Stimulated activated CD8-positive, alpha-beta memory T cell treated with anti-CD3 and anti-CD28 coated beads, Interleukin-4, amount 100 ng/mL, for 4 hours (primary cell): ENCODE measurements at places on chromosomes 1 and 21.

DNA sequence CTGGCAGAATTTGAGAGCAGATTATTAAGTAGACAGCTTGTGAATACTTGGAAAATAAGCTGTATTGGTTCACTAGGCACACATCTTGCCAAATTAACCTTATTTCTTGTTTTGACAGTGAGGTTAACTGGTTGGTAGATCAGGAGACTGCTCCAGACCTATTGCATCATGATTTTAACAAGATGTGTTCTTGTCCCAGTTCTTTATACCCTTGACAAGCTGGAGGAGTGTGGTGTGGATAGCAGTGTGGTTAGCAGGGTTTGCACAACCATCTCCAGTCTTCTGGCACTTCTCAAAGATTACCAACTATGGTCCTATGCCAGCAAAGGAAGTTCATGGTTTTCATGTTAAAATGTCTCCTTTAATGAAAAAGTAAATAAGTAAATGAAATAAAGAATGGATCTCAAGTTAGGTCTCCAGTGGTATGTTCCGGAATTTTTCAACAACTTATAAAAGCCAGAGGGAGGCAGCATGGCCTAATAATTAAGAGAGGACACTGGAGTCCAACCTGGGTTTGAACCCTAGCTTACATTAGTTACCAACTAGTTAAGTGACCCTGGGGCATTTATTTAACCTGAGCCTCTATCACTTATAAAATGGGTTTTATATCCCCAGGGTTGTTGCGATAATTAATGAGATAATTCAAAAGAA lies 34.1 kb downstream of the DDX20 start:
- DNase-seq = no peak

GRCh38 chr1:222940095-222940494 lies 125.3 kb downstream of the DISP1 start:
- no peak for DNase-seq

DNA sequence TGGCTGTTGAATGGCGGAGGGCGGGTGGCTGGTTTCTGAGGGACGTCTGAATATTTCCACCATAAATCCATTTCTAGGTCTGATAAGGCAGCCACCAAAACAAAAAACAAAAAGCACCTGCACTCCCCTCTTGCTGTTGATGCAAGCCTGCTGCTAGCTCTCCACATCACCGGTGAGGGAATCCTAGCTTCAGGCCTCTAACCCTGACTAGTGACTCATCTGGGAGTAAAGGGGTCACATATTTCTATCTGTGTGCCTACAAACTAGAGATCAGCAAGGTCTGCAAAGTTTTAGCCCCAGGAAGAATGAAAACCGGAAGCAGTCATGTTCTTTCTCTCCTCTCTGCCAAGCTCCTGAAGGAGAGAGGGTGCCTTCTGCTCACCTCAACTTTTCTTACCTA lies 10.3 kb upstream of the ERMAP start:
- no peak for DNase-seq

DNA sequence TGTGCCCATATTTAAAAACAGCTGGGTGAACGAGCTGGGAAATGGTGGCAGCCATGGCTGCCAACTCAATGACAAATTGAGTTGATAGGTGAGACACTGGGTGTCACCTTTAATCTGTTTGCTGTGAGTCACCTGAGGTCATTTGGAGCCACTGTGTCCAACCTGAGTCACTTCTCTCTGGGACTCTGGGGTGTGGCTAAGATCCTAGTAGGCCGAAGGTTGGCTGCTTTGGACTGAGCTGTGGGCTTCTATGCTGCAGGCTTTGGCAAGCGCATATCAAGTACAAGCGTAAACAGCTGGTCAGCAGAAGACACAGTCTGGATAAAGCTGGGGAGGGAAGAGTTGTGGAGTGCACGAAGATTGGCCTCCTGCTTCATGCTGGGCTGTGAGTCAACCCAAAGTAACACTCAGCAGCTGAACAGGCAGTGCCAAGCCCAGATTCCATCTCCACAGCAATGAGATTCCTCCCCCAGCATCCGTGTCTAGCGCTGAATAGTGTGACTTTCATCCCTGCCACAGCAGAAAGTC lies 24.0 kb downstream of the TEX35 start:
- no peak for DNase-seq

DNA sequence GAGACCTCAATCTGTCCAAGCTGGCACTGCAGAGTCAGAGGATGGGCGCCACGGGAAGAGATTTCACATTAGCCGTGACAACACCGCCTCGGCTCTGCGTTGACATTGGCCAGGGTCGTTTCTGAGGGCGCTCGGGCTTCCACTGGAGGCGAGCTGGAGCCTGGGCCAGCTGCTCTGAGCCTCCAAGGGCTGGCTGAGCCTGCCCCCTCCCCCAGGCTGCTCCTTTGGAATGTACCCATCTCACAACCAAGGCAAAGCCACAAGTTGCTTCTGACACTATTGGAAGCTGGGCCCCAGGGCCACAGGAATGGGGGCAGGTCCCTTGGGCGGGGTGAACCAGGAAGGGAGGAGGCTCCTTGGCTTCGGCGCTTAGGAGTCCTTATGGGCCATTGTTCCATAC lies 12.7 kb downstream of the GPR3 start:
- DNase-seq = no peak

DNA sequence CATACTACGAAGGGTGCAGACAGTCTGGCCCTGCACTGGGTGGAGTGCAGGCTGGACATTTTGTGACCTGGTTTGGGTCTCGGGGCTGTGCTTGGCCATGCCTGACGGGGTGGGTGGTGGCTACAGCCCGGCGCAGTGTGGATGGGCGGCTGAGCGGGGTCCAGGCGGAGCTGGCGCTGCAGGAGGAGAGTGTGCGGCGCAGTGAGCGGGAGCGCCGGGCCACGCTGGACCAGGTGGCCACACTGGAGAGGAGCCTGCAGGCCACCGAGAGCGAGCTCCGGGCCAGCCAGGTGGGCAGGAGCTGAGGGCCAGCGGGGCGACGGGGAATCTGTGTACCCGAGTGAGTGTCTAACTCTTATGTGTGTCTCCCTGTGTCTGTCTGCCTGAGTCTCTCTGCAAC lies 14.1 kb downstream of the MFAP2 start:
- DNase-seq = no peak

- no peak for DNase-seq
Measured at GRCh38 chr21:33698087-33698860, 56.0 kb downstream of the ITSN1 start.

- DNase-seq = no peak
Measured at GRCh38 chr21:23384679-23385078, 2222.6 kb downstream of the MRPL39 start.

- no peak for DNase-seq
Measured at GRCh38 chr1:51567653-51568052, 48.6 kb upstream of the EPS15 start.

DNA sequence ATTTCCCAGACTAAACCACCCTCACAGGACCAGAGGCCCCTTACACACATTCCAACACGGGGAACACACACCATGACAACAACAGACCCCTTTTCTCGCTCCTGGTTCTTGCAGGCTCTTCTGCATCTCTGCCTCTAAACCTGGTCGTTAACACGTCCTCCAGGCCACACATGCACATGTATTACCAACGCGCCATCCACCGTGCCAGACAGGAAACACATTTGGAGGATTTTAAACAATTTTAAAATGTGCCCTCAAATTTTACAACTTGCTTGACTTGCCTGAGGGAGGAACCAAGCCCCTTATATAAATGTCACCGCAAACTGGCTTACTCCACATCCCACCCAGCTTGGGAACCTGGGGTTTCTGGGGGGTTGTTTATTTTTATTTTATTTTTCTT lies 16.9 kb upstream of the EFNA1 start:
- DNase-seq = no peak

- no peak for DNase-seq
Measured at GRCh38 chr1:222047366-222047765, 305.5 kb upstream of the DUSP10 start.

- DNase-seq = no peak
Measured at GRCh38 chr1:178953538-178954324, 72.0 kb upstream of the FAM20B start.

DNA sequence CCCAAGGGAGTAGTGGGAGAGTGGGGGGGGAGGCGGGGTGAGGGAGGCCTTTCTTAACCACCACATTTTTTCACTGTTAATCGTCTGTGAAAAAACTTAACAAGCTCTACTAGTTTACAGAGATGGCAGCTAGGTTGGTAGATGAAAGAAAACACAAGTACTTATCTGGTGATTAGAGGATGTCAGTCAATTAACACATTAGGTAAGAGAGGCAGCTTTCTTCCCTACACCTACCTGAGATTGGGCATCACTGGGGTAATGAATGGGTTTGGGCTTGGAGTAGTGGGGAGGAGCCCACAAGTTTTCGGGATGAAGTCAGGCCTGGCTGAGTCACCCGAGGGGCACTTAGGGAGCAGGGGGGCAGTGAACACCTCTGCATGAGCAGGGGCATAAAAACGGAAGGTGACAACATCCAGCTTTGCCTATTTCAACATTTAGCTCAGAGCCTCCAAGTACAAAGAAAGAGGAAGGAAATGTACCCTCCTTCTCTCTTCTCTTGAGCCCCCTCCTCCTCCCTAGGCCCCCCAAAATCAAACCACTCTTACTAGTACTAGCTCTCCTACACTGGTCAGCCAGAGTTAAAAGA lies 2.5 kb downstream of the LBR start:
- no peak for DNase-seq

- no peak for DNase-seq
Measured at GRCh38 chr1:211356723-211357407, 30.2 kb downstream of the TRAF5 start.

- no peak for DNase-seq
Measured at GRCh38 chr1:164576291-164577271, 17.6 kb downstream of the PBX1 start.

DNA sequence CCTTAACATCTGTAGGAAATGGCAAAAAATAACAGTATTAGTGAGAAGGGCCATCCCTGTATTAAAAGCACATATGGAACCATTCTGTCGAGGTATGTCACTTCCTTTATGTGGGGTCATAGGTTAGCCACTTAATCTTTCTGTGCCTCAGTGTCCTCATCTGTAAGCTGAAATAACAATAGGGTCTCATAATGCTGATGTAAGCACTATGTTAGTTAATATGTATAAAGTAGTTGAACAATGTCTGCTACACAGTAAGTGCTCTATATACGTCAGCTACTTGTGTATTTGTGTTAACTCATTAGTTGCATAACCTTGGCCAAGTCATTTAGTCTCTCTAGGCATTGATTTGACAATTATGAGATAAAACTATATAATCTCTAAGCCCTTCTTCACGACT lies 11.8 kb downstream of the PLPPR5 start:
- DNase-seq = no peak

- DNase-seq = no peak
Measured at GRCh38 chr1:62426237-62426636, 10.6 kb upstream of the USP1 start.

GRCh38 chr1:162025541-162025940 lies 1.9 kb upstream of the OLFML2B start:
- DNase-seq = no peak

GRCh38 chr1:99229122-99229521 lies 35.2 kb upstream of the PLPPR4 start:
- DNase-seq = no peak

DNA sequence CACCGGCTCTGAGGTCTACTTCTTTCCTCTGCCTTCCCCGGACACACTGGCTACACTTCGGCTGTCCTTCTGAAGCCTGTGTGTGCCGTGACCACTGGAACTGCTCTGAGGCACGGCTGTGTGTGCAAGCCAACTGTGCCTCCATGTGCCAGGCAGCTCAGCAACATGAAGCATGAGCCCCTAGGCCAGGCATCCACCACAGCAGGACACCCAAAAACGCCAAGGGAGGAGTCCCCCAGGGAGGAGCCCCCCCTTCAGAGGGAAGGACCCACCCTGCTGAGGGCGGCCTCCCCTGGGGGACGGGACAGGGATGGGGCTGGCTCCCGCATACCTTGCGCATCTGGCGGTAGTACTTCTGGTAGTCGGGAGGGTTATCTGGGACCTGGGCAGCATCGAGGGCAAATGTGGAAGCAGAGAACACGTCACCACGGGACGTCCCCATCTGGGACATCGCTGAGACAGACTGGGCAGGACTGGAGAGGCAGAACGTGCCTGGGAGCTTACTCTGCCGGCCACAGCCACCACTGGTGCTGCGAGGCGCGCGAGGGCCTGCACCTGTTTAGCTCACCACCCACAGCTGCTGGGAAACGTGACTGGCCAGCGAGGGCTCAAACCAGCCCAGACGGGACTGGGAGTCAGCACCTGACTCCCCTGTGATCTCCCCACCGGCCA lies 20.5 kb downstream of the LSS start:
- DNase-seq = no peak
